ENCODE measurements at places on chromosomes 3 and 15.
A peak's percentile ranks its signal among the peaks of the same experiment; 100 is the strongest.

DNA sequence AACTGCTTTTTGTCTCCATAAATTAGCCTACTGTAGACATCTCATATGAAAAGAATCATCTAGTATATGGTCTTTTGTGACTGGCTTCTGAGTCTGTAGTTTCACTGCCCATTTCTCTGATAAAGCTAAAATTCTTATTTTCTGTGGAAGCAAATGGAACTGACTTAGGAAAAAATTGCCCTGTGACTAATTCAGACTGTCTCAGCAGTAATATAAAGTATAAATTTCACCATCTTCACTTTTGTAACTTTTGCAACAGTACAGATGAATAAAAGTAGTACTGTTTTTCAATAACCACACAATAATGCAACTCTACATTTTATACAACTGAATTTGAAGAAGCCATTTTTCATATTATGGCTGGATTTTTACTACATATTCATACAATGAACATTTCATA is 104.1 kb downstream of the TBC1D5 start:
- DNase-seq = no peak

DNA sequence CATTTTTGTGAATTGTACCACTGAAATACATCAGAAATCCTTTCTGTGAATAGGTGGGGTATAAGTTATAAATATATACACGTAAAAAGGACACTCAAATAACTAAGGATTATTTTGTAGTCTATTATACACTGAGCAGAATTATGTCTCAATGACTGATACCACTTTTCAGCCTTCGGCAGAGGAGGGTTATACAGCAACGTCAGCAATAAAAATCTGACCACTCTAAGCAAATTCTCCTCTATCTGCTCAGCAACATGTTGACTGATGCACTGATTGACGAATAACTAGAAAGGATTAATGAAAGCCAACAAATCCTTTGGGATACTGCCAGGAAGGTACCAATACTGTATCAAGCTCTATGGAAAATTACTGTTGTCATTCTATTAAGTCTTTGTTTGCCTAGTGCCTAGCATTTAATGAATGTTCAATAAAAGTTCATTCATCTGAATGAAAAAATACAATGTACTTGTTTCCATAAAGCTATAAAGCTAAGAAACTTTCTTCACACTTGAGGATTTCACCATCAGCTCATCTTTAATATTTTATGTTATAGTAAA is 5.2 kb downstream of the ARPP19 start:
- no peak for DNase-seq

DNA sequence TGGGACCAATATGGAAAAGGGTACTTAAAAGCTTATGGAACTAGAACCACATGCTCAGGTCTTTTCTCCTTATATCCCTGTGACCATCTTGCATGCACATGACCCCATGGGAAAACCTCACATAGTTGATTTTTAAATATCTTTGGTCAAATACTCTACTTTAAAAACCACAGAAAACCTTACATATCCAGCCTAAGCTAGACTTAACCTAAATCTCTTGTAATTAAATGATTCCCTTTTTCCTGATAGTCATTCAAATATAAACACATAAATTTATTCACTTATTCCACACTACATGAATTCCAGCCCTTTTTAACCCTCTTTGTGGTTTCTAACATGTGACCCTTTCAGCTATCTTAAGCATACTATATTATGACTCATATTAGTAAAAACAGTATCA is 46.8 kb downstream of the DNAJC13 start:
- no peak for DNase-seq

DNA sequence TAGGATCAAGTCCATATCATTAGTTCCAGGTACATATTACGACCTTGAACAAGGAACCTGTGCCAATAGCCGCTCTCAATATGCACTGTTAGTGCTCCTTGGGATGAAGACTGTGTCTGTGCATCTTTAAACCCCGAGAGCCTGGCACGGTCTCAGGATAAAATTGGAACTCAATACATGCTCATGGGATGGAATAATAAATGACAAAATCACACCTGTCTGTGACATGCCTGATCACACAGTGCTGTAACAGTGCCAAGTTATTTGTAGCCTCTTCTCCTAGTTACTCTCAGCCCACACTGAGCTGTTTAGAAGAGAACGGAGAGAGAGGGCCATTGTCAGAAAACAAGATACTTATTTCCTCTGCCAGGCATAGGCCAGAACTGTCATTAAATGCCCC is 82.2 kb downstream of the SSR3 start:
- DNase-seq = no peak

GRCh38 chr3:39937315-39937714 is 127.9 kb downstream of the MYRIP start:
- DNase-seq = no peak

DNA sequence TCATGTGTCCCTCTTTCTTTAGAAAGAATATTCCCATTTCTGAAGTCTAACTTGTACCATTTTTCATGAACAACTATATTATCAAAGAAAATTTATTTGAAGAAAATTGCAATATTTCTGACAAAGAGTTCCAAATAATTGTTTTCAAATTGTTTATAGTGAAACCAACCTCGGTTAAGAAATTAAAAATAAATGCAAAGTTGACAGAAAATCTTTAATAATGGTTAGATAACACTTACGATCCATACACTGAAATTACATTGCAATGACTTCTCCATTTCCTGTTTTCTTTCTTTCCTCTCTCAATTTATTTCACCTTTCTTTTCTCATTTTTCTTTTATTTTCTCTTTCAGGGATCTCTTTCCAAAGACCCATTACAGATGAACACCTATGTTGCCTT is 125.1 kb downstream of the STAC start:
- DNase-seq = no peak

- DNase-seq = no peak
Measured at GRCh38 chr3:12143949-12144504, 14.7 kb downstream of the TIMP4 start.

DNA sequence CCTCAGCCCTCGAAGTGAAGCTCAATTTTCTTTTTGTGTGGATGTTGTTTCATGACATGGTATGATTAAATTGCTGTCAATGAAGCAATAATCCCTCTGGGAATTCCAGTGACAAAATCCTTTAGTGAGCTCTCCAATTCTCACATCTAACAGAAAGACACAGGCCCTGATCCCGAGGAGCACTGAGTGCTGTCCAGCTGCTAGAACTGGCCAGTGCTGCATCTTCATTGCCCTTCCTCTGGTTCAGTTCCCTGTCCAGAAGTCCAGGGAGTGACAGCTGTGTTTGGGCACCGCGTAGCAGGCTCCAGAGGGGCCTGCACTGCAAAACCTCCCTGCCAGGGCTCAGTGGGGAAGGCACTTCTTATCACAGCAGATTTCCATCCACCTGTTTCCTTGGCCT is 516.8 kb upstream of the ATP11B start:
- DNase-seq = no peak

- no peak for DNase-seq
Measured at GRCh38 chr3:55512571-55513343, 25.7 kb upstream of the WNT5A start.

- DNase-seq = peak; percentile 59
Measured at GRCh38 chr3:4976109-4976508, 3.1 kb upstream of the BHLHE40 start.

GRCh38 chr3:194058189-194058571 is 77.8 kb upstream of the HES1 start:
- peak; percentile 22 for DNase-seq

GRCh38 chr3:105417525-105418289 is 51.0 kb downstream of the ALCAM start:
- DNase-seq = no peak

- no peak for DNase-seq
Measured at GRCh38 chr15:97566961-97567360, 393.5 kb upstream of the ARRDC4 start.

GRCh38 chr3:143261848-143262247 is 142.3 kb downstream of the CHST2 start:
- DNase-seq = no peak

DNA sequence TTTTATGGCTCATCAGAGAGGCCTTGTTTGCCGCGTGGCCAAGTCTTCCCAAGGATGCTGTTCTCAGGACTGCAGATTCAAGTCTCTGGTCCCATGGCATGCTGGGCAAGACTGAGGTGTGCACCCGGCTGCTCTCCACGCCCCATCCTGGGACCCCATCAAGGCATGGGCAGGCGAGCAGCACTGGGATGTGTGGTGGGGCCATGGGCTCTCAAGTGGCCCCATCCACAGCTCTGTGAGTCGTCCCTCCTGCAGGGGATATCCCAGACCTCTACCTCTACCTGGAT is 13.1 kb upstream of the GP9 start:
- DNase-seq = no peak

- DNase-seq = no peak
Measured at GRCh38 chr3:120025520-120025919, 68.7 kb downstream of the GSK3B start.

DNA sequence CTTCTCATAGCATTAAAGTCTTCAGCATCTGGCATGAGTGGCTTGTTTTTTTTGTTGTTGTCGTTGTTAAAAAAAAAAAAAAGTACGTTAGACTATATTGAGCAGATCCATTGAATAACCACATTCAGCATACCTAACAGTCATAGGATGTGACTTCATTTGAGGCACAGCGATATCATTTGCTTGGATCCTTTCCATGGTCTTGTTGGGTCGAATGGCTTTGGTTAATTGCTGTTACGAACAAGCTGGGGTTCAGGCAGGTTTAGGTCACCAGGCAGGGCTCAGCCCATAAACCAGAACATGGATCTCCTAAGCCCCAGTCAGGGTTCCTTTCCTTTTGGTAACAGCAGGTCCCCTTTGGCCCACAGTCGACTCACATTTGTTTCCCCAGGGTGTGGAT is 76.2 kb downstream of the POLR2M start:
- DNase-seq = no peak

Data from stimulated activated naive CD8-positive, alpha-beta T cell treated with anti-CD3 and anti-CD28 coated beads, Interleukin-15, amount 100 ng/mL, for 72 hours (primary cell).